ENCODE measurements at places on chromosomes 6 and 20.

DNA sequence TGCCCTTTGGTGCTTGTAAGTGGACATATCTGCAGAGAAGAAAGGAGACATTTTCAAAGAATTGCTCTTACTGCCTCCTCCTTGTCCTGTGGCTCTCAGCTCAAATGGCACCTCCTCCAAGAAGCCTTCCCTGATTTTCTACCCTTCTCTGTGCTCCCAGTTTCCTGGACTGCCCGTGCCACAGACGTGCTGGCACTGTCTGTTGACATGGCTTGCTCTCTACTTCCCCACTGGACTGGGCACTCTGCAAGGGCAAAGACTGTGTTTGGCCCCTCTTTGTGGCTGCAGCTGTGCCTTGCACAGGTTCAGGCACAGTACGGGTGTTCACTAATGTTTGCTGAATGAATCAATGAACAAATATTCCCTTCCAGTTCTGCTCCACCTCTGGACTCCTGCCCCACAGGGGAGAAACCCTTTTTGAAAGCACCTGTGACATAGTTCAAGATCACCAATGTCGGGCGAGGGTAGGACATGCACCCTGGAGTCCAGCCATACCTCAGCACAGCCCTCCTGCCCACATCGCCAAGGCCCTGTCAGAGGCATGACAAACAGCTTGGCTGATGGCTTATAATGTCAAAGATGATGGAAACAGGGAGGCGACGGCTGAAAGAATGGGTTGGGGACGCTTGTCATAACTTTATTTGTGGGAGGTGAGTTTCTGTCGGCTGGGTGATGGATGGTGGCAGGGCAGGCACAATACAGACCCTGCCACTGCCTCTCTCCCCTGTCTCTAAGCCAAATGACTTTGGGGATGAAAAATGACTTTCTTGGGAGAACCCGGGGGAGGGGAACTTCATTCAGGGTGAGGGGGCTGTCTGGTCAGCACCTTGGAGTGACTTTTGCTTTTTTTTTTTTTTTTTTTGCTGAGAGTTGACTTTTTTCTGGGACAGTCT, 15.6 kb upstream of the CTNNBL1 start:
- DNase-seq, result no peak

GRCh38 chr6:23250556-23250955, 681.2 kb downstream of the HDGFL1 start:
- no peak for DNase-seq

- no peak for DNase-seq
These were observed 179.8 kb downstream of the LINC00237 start for GRCh38 chr20:20926222-20926905.

DNA sequence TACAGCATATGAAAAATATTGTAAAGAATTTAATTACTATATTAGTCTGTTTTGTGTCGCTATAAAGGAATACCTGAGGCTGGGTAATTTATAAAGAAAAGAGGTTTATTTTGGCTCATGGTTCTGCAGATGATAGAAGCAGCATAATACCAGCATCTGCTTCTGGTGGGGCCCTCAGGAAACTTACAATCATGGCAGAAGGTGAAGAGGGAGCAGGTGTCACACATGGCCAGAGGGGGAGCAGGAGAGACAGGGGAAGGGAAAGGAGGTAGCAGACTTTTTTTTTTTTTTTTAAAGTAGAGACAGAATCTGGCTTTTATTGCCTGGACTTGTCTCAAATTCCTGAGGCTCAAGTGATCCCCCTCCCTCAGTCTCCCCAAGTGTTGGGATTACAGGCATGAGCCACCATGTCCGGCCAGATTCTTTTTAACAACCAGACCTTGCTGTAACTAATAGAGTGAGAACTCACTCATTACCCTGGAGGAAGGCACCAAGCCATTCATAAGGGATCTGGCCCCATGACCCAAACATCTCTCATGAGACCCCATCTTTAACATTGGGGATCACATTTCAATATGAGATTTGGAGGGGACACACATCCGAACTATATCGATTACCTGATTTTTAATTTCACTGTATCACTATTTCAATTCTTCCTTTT, 64.6 kb downstream of the MAN1A1 start:
- DNase-seq, result no peak

GRCh38 chr20:63864545-63864977, 509 bp upstream of the TPD52L2 start:
- no peak for DNase-seq

GRCh38 chr6:34243901-34244884, 4.6 kb downstream of the SMIM29 start:
- DNase-seq, result no peak

GRCh38 chr20:1272368-1273100, 6.4 kb downstream of the SNPH start:
- DNase-seq, result no peak

- no peak for DNase-seq
These were observed at the start of gene CPXM1 for GRCh38 chr20:2800521-2801285. TSS of gene CPXM1 (minus strand) at chr20:2800627. CDS start at chr20:2800572, 55 bp downstream.

DNA sequence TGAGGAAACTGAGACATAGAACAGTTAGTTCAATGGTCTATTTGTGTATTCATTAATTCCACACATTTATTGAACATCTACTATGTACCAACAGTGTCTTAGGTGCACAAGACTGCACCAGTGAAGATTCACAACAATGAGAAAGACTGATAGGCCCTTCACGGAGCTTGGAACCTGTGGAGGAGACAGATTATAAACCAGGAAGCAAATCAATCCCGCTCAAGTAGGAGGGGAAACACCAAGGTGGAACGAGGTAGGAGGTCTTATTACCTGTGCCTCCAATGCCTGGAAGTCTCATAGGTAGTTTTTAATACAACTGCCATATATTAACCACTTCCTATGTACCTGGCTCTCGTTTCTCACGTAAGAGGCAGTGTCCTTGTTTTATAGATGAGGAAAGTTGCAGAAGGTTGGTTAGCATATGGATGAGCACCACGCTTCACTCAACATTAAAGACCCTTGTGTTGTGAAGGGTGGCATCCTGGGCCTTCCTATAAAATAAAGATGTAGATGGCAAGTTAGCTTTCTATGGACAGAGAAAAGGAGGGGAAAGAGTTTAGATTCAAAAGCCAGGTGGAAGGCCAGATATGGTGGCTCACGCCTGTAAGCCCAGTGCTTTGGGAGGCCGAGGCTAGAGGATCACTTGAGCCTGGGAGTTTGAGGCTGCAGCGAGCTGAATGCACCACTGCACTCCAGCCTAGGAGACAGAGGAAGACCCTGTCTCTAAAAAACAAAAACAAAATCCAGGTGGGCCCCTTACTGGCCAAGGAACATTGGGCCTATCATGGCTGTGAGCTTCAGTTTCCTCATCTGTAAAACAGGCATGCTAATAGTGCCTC, 45.1 kb downstream of the SLC13A3 start:
- DNase-seq, result no peak

GRCh38 chr20:24695529-24696225, 226.2 kb downstream of the SYNDIG1 start:
- no peak for DNase-seq

- no peak for DNase-seq
These were observed 62.0 kb upstream of the MAP3K7 start for GRCh38 chr6:90648873-90649272.

DNA sequence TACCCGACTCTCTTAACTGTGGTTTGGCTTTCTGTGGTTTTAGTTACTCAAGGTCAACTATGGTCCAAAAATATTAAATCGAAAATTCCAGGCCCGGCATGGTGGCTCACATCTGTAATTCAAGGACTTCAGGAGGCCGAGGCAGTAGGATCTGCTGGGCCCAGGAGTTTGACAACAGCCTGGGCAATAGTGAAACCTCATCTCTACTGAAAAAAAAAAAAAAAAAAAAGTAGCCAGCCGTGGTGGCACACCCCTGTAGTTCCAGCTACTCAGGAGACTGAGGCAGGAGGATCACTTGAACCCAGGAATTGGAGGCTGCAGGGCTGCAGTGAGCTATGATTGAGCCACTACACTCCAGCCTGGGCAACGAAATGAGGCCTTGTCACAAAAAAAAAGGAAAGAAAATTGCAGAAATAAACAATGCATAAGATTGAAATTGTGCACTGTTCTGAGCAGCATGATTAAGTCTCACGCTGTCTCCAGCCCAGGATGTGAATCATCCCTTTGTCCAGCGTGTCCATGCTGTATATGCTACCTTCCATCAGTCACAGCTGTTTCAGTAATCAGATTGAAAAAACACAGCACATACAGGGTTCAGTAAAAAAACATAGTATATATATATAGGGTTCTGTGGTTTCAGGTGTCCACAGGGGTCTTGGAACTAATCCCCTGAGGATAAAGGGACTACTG, 40.7 kb downstream of the RGS17 start:
- no peak for DNase-seq

- DNase-seq, result no peak
These were observed 29.4 kb downstream of the NCOA5 start for GRCh38 chr20:46060301-46060881.

- DNase-seq, result no peak
These were observed 53.3 kb upstream of the UFL1 start for GRCh38 chr6:96468281-96468680.

- no peak for DNase-seq
These were observed 158.1 kb upstream of the GMDS start for GRCh38 chr6:2403546-2403945.

DNA sequence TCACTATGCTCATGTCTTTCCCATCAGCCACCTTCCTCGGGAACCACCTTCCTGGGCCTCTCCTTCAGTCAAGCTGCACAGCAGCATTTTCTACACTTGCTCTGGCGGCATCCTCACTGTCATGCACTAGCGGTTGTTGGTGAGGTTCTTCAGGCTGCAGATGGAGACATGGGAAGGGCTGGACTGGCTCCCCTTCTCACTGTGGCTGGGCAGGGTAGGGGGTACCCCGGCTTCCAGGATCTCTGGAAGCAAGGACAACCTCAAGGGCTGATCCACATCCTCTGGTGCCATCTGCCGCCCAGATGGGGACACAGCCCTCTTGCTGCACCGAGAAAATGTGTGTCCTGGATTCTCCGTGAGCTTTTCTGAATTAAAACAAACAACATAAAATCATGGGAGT, 180.1 kb upstream of the RNF24 start:
- DNase-seq, result no peak

All from esophagus squamous epithelium (tissue), 5 donors.